Caco-2 (cell line): ENCODE measurements at places on chromosomes 2 and 18. TPM values are rescaled to one million over a fixed set of nuclear protein-coding genes. Genes with fewer than 3 reads are reported as not detected.

The ATP5F1A gene
- total RNA-seq, result 349 and 401 TPM in 2 replicates

The NEU4 gene
- total RNA-seq, result 1.5 and 3.9 TPM in 2 replicates

The IL1F10 gene
- total RNA-seq, result not detected in 2 replicates

The UGT1A4 gene
- total RNA-seq, result 0.79 and 0.84 TPM in 2 replicates

The PSME4 gene
- 79.0 and 84.9 TPM in 2 replicates for total RNA-seq

The INPP5D gene
- not detected in 2 replicates for total RNA-seq

The QPCT gene
- 4.7 and 6.3 TPM in 2 replicates for total RNA-seq

The CHRND gene
- not detected in 2 replicates for total RNA-seq

The IL36RN gene
- total RNA-seq, result 0.19 TPM in 1 of 2 replicates, not detected in the other

The OR6B2 gene
- total RNA-seq, result not detected in 2 replicates

The COMMD1 gene
- total RNA-seq, result 50.0 and 56.7 TPM in 2 replicates

The ACMSD gene
- not detected in 2 replicates for total RNA-seq

The CNDP1 gene
- total RNA-seq, result 0.48 TPM in 1 of 2 replicates, not detected in the other

The TUBA4A gene
- 14.9 and 15.6 TPM in 2 replicates for total RNA-seq

The SCG2 gene
- 0.35 and 0.41 TPM in 2 replicates for total RNA-seq

The BARD1 gene
- 23.8 and 26.1 TPM in 2 replicates for total RNA-seq

The TBR1 gene
- 0.07 and 0.11 TPM in 2 replicates for total RNA-seq

The MRPL33 gene
- 84.9 and 89.5 TPM in 2 replicates for total RNA-seq

The ITGA6 gene
- 27.8 and 33.0 TPM in 2 replicates for total RNA-seq

The PFN4 gene
- total RNA-seq, result 1.3 and 1.4 TPM in 2 replicates

The SRBD1 gene
- total RNA-seq, result 15.8 and 16.6 TPM in 2 replicates

The CETN1 gene
- total RNA-seq, result not detected in 2 replicates

The FZD7 gene
- 40.4 and 41.4 TPM in 2 replicates for total RNA-seq

The ANKRD29 gene
- total RNA-seq, result 7.3 and 8.2 TPM in 2 replicates

The RNF144A gene
- total RNA-seq, result 1.6 and 3.0 TPM in 2 replicates

The PRKAG3 gene
- total RNA-seq, result not detected in 2 replicates

The MSGN1 gene
- total RNA-seq, result not detected in 2 replicates

The COL3A1 gene
- 25.4 and 29.2 TPM in 2 replicates for total RNA-seq

The HADHB gene
- total RNA-seq, result 93.2 and 106 TPM in 2 replicates

The SERPINB3 gene
- not detected in 2 replicates for total RNA-seq

The ZNF512 gene
- 33.9 and 38.9 TPM in 2 replicates for total RNA-seq

The MEP1B gene
- total RNA-seq, result not detected in 2 replicates

The AKAIN1 gene
- not detected in 2 replicates for total RNA-seq

The DYNAP gene
- not detected in 2 replicates for total RNA-seq

The TNFAIP6 gene
- not detected in 2 replicates for total RNA-seq

The GALNT13 gene
- not detected in 2 replicates for total RNA-seq

The TMX3 gene
- 14.8 and 17.9 TPM in 2 replicates for total RNA-seq

The FAM237A gene
- not detected in 2 replicates for total RNA-seq

The CHCHD5 gene
- 50.7 and 56.0 TPM in 2 replicates for total RNA-seq

The BIRC6 gene
- total RNA-seq, result 96.7 and 100 TPM in 2 replicates

The STAT4 gene
- 0.19 and 0.48 TPM in 2 replicates for total RNA-seq

The DOCK10 gene
- not detected in 2 replicates for total RNA-seq

The GPAT2 gene
- total RNA-seq, result not detected in 2 replicates

The ATP8B1 gene
- 31.6 and 32.0 TPM in 2 replicates for total RNA-seq

The KHK gene
- total RNA-seq, result 7.9 and 9.3 TPM in 2 replicates

The MYO5B gene
- total RNA-seq, result 28.3 and 28.6 TPM in 2 replicates
